ENCODE measurements at places on chromosomes 16 and 17.
A peak's percentile ranks its signal among the peaks of the same experiment; 100 is the strongest.

DNA sequence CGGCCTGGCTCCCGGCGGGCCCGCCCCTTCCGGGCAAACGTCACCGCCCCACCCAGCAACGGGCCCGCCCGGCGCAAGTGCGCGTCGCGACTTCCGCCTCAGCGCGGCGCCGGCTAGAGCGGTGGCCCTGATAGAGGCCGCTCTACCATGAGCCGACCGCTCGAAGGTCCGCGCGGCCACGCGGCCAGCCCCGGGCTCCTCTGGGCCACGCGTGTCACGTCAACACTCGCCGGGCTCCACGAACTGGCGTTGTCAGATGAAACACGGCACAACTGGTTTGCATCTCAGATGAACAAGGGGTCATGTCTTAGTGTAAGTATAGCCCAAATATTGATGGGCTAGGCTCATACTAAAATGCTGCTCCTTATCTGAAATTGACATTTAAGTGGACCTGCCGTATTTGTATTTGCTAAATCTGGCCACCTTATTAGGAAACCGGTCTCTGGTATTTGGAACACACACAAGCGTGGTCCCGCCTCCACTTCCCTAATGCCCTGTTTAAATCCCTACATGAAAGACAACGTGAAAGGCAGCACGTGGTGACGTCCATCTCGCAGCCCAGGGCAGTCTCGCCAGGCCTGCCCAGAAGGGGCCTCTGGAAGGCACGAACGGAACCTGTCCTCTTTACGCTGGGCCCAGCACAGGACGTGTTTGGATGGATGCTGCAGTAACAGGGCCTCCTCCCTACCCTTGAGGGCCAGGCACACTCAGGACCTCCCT is at the start of gene ZNF598:
Gene ZNF598 (minus strand): TSS at position 31 of the 720 bp plus-strand sequence.
- DNase-seq, result peak; percentile 88

- no peak for DNase-seq
Measured at GRCh38 chr17:18151290-18151689, 32.3 kb upstream of the ALKBH5 start.

DNA sequence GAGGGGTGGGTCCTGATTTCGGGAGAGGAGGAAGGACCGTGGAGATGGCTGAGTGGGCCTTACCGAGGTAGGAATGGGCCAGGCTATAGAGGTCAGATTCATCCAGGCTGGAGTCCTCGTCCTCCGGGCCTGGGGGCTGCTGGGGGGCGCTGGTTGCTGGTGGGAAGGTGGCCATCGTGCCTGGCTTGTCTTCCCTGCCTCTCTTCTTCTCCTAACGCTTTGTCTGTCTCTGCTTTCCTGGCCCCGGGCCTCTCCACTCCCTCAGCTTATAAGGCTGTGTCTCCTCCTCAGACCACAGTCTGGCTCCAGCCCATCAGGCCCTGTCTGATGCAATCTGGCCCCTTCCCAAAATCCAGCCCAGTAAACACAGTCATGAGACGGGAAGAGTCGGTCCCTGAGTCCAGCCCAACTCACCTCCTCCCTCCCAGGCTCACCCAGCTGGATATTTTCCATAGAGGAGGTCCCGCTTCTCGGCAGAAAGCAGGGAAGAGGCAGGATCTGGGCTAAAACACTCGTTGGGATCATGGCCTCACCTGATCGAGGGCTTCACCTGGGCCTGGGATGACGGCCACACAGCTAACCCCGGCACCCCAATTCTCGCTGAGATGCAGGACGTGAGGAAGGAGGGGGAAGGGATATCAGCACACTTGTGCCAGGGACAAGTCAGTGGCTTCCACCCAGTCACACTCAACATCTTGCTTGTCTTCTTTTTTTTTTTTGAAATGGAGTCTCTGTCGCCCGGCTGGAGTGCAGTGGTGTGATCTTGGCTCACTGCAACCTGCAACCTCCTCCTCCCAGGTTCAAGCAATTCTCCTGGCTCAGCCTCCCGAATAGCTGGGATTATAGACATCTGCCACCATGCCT is at the start of gene NUPR1:
Gene NUPR1 (minus strand): TSS at position 242 of the 864 bp plus-strand sequence. CDS start 67 bp downstream, at position 175.
- DNase-seq, result no peak

- DNase-seq, result peak; percentile 81
Measured at GRCh38 chr16:71467810-71468209, 5.8 kb upstream of the ZNF23 start.

GRCh38 chr16:6684076-6684673 is 648.5 kb upstream of the RBFOX1 start:
- peak; percentile 52 for DNase-seq

Data from ecto neural progenitor cell (in vitro differentiated cells).